ENCODE measurements at places on chromosomes 6 and 20.

DNA sequence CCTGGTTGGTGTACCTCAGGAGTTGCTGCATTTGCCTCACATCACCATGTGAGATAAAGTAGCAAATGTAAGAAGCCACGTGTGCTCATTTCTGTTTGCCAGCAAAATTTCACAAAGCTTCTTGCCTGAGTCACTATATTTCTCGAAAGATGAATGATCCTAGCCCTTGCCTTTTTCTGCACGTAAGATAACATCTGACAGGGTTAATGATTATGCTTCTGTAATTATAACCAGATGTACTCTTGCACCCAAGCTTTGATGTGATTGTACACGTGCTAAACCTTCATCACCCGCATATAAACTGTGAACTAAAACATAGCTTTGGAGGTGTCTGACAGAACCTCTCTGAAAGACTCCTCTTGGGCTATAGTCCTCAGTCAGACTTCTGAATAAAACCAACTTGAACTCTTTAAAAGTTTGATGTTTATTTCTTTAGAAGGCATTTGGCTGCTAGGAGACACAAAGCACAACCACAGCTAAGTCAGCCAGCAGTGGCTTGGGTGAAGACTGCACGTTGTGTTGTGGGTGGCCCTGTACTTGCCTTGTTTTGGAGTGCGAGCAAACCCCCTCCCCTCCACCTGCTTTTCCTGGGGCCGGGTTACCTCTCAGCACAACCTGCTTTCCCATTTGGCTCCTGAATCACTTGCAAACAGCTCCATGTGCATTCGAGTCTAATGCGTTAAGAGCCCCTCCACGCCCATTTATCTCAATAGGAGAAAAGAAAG lies 19.3 kb downstream of the PROKR2 start:
- DNase-seq = no peak

DNA sequence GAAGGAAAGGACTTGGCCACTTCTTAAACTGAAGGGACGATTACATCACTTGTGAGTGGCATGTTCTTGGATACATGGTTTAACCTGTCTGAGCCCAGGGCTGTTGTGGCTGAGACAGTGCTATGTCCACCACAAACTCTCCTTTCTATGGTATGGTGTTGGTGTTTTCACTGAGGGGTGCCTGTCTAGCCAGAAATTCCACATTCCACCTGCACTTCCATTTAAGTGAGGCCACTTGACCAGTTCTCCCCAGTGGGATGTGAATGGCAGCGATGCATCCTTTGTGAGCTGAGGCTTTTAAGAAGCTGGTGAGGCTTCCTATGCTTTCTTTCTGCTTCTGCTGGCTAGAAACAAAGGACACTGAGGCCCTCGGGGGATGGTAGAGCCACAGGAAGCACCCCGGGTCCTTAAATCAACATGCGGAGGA lies 151.4 kb upstream of the CHD6 start:
- DNase-seq = no peak

DNA sequence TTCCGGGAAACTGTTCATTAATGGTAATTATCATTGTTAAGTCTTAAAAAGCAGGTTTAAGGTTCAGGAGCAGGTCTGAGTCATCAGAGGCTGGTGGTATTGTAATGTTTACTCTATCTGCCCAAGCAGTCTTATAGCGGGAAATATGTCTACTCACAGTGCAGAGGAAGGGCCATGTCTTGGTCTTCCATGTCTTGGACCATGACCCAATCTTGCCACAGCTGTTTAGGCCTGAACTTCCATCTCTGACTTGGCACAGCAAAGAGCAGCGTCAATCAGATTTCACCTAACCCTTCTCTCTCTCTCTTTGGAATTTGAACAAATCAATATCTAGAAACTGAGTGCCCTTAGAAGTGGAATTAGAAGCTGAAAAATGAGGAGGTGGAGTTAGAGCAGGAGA lies 25.8 kb downstream of the SLC2A12 start:
- DNase-seq = no peak

GRCh38 chr6:39206250-39206721 lies 23.0 kb downstream of the KCNK5 start:
- DNase-seq = no peak
